ENCODE measurements at places on chromosomes 12 and 14. TPM values are rescaled to one million over a fixed set of nuclear protein-coding genes. Genes with fewer than 3 reads are reported as not detected.

Gene OR6C76
- total RNA-seq: not detected

Gene NFE2
- 4.7 TPM for total RNA-seq

Gene HIGD1C
- not detected for total RNA-seq

Gene KRT8
- 100 TPM for total RNA-seq

Gene KITLG
- total RNA-seq: 7.5 TPM

Gene NELL2
- total RNA-seq: 8.4 TPM

Gene CCDC196
- total RNA-seq: 0.14 TPM

Gene CLIP1
- 18.4 TPM for total RNA-seq

Gene ATL1
- 1.5 TPM for total RNA-seq

Gene RNU4-1
- 7,767 TPM for total RNA-seq

Gene PTGER2
- 2.5 TPM for total RNA-seq

Gene WNT1
- not detected for total RNA-seq

Gene MIP
- 0.09 TPM for total RNA-seq

Gene GOLT1B
- 24.0 TPM for total RNA-seq

Gene RFX4
- total RNA-seq: 0.05 TPM

Gene KRT75
- total RNA-seq: 0.14 TPM

Gene ENO2
- 12.1 TPM for total RNA-seq

Gene LRTM2
- 0.05 TPM for total RNA-seq

Gene P2RX2
- total RNA-seq: 0.66 TPM

Gene FRS2
- total RNA-seq: 15.9 TPM
